Activated CD4-positive, alpha-beta T cell treated with anti-CD3 and anti-CD28 coated beads, Interleukin-2, Interleukin-6, amounts not matched to agents 100 ng/mL and 50 ng/mL, durations not matched to agents 16 hours and 8 hours (primary cell): ENCODE measurements at places on chromosomes 13 and 19.
A peak's percentile ranks its signal among the peaks of the same experiment; 100 is the strongest.

DNA sequence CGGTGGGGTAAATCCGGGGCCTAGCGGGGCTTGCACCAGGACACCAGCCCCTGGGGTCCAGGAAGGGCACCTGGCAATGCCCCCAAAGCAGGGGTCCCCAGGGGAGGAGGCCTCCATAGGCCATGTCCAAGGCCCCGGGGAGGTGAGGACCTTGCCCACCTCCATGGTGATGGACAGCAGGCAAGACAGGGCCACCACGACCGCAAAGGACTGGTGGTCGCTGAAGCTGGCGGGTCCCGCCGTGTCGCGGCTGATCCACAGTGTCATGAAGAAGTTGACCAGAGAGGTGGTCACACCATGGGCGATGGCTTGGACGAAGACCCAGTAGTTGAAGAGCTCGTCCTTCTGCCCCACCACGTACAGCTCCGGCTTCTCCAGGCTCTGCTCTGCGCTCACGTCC is 26.8 kb downstream of the ATP8B3 start:
- DNase-seq, result no peak

- peak; percentile 41 for DNase-seq
Observed at GRCh38 chr13:33931397-33932311, 113.7 kb downstream of the RFC3 start.

DNA sequence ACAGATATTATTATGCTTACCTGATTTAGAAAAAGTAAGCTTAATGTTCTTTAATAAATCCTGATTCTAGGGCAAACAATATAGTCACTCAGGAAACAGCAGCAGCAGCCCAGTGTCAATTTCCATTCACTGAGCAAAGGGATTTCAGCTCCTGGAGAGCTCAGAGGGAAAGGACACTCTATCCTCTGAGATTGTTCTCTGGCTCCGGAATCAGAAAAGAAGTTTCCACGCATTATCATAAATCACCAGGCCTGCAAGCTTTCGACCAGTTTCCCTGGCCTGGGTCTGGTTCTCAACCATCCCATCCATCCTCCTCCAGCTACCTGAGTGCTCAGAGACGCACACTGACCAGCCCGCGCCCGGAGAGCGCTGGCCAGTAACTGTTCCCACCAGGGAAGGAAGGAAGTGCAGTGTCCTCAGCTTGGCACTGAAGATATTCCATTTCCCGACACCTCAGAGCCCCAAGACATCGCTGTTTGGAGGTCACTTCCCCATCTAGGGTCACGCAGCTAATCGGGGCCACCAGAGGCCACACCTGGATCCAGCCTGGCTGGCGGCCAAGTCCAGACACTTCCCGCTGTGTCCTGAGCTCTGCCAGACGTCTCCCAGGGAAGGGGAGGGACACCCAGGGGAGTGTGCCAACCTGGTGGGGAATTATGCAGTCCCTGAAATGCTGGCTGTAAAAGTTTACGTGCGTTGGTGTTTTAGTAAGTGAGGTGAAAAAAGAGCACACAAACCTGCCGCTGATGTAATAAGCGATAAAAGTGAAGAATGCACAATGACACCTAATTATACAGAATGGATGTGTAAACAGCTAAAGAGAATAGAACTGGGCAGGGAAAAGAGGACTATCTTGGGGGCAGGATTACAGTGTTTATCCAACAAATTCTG is 29.1 kb downstream of the EPS15L1 start:
- DNase-seq, result no peak

GRCh38 chr13:40153516-40153915 is 498.1 kb downstream of the COG6 start:
- DNase-seq, result no peak

DNA sequence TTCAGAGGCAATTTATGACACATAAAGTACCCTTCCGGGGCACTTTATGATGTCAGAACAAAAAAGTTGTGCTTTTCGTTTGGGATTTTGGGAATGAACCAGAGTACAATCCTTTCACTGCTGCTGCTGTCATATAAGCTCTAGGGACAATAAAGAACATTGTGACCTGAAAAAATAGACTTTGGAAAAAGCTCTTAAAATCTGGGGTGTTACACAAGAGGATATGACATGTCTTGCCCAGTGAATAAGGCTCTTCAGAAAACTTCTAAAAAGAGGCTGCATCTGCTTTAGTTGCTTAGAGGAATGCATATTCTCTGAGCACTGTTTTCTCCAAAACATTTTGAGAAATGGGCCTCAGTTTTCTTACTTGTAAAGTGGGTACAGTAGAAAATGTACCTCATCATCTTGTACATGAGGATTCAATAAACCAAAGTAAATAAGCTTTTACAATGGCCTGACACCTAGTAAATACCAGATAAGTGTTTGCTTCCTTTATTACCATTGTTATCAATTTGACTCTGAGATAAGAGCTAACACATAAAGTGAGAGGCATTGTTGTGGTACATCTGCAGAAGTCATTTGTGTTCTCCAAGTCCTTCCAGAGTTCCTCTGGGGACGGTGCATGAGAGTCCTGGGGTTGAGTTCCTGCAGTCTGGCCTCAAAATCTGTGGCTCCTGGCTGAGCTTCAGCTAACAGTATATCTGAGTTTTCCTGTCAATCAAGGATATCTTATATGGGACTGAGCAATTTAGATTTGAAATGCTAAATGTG is 67.4 kb upstream of the EDNRB start:
- no peak for DNase-seq

DNA sequence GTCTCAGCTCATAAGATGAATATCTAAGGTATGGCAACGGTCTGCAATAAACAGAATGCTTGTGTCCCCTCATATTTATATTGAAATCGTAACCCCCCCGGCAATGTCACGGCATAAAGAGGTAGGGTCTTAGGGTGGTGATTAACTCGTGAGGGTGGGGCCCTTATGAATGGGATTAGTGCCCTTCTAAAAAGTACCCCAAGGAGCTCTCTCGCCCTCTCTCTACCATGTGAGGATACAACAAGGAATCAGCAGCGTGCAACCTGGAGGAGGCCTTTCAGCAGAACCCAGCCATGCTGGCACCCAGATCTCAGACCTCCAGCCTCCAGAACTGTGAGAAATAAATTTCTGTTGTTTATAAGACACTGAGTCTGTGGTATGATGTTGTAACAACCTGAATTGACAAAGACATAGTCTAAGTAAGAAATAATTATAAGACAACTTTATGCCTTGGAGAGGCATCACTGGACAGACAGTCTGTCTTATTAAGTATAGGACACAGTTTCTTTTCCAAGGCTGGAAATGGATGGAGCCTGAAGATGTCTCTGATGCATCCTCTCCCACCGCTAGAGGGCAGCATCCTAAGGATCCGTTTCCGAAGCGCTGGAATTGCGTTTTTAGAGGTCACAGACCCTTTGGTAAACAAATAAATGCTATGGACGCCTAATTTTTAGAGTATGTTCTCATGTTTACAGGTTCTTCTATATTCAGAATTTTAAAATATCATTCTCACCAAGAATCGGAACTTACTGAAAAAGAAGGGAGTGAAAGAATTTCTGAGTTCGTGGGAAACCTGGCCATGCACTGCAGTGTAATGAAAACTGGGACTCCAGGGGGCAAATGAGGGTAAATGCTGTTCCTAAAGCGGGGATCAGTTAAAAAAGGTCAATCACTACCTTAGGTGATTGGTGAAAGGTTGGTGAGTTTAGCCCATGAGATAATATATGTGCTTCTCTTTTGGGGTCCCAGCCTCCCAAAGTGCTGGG is 13.3 kb upstream of the LEUTX start:
- peak; percentile 45 for DNase-seq

DNA sequence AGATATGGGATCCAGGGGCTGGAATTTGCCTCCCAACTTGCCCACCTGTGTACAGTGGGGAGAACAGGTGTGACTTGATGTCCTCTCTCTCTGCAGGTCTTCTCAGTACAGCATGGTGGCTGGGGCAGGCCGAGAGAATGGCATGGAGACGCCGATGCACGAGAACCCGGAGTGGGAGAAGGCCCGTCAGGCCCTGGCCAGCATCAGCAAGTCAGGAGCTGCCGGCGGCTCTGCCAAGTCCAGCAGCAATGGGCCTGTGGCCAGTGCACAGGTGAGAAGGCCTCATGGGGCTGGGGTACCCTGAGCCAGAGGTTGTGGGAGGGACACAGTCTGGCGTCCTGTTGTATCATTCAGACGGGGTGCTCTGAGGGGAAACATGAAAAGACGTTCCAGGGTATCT is 3.0 kb downstream of the LENG8 start:
- DNase-seq, result no peak

- DNase-seq, result no peak
Observed at GRCh38 chr13:94896719-94897317, 184.5 kb upstream of the SOX21 start.

GRCh38 chr13:105804561-105805190 is 730.8 kb downstream of the EFNB2 start:
- DNase-seq, result no peak

GRCh38 chr13:37878496-37878895 is 8.9 kb upstream of the TRPC4 start:
- no peak for DNase-seq

DNA sequence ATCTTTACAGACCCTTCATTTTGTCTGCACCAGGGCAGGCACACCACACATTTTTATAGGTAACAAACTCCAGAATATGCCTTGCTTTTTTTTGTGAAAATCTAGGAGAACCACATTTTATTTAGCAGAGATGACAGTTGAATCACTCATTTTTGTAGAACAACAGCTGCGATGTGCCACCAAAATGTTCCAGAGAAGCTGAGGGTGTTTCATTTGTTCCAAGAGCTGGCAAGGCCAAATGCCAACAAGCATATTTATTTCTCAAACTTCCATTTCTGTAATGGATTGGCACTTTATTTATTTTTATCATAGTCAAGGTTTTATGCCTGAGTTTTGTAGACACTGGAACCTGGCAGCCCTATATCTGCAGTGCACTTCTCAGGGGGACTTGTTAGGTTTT is 10.4 kb downstream of the OLFM4 start:
- DNase-seq, result no peak

GRCh38 chr13:42320375-42320787 is 48.4 kb downstream of the AKAP11 start:
- no peak for DNase-seq

DNA sequence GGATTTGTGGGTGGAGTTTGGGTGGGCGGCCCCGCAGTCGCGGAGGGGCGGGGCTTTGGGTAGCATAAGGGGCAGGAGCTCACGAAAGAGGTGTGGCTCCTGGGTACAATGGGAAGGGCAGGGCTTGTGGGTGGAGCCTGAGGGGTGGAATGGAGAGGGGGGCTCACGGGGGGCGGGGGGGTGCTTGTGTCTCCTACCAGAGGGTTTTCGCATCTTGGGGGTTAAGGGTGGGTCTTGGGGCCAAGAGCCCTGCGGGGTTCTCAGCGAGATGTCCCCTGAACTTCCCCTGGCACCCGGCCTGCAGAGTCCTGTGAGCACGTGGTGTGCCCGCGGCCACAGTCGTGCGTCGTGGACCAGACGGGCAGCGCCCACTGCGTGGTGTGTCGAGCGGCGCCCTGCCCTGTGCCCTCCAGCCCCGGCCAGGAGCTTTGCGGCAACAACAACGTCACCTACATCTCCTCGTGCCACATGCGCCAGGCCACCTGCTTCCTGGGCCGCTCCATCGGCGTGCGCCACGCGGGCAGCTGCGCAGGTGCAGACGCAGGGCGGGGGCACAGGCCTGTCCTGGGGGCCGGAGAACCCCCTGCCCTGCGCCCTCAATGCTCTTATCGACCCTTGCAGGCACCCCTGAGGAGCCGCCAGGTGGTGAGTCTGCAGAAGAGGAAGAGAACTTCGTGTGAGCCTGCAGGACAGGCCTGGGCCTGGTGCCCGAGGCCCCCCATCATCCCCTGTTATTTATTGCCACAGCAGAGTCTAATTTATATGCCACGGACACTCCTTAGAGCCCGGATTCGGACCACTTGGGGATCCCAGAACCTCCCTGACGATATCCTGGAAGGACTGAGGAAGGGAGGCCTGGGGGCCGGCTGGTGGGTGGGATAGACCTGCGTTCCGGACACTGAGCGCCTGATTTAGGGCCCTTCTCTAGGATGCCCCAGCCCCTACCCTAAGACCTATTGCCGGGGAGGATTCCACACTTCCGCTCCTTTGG is 5.1 kb downstream of the FSTL3 start:
- DNase-seq, result peak; percentile 98

- peak; percentile 71 for DNase-seq
Observed at GRCh38 chr19:48329167-48329891, 4.0 kb downstream of the EMP3 start.

DNA sequence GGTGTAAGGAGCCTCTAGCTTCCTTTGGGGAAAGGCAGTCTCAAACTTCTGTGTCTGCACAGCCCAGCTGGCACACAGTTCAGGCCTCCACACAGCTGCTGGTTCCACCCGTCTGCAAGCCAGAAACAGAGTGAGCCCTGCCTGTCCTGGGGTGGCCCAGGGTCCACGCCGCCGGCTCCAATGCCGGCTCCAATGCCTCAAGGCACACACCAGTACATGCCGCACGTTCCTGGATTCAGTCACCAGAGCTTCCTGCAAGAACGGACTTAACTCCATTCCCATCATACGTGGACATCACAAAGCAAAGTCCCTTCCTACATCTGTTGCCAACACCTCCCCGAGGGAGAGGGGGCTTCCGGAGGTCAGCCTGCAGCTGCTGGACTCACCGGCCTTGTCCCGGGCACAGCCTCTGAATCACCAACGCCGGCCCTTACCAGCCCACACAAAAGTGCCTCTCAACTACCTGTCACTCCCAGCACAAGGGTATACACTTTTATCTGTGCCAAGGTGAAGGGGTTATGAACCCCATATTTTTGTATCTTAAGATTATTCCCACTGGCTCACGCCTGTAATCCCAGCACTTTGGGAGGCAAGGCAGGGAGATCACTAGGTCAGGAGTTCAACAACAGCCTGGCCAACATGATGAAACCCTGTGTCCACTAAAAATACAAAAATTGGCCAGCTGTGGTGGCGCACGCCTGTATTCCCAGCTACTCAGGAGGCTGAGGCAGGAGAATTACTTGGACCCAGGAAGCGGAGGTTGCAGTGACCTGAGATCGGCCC is 8.5 kb downstream of the SH3GL1 start:
- DNase-seq, result no peak

GRCh38 chr13:109243311-109243951 is 543.0 kb downstream of the IRS2 start:
- DNase-seq, result no peak

- DNase-seq, result no peak
Observed at GRCh38 chr13:109058087-109058486, 428.7 kb downstream of the MYO16 start.

DNA sequence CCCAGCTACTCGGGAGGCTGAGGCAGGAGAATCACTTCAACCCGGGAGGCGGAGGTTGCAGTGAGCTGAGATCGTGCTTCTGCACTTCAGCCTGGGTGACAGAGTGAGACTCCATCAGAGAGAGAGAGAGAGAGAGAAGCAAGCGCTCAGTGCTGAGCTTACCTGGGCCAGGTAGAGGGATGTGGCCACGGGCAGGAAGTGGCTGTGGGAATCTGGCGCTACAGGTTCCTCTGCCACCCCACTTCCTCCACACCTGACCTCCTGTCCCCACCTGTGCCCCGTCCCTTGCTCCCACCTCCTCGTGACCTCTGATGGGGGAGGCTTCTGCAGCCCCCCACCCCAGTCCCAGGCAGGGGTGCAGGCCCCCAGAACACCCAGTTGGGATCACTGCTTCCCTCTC is 1.0 kb upstream of the NCCRP1 start:
- no peak for DNase-seq
